ENCODE measurements at places on chromosomes 6 and 20. TPM values are rescaled to one million over a fixed set of nuclear protein-coding genes. Genes with fewer than 3 reads are reported as not detected.

DNA sequence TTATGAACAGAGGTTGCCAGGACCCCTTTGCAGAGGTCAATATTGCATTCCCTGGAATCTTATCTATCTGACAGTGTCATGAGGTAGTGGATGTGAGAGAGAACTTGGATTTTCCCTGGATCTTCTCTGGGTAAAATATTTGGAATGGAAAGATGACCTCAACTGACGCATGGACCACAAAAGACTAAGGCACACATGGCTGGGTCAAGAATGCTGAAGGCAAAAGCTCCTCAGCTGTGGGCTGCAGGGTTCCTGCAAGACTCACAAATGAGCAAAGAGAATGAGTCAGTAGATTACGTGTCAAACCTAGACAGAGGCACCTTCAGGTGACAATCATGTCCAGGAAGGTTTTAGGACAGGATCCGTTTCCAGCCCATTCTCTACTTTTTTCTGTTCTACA lies 484.0 kb downstream of the C6orf118 start:
- H3K27me3 ChIP-seq = no peaks in the 10 kb centered on the region
- H3K4me1 ChIP-seq = no peaks in the 10 kb centered on the region
- no peaks in the 10 kb centered on the region for H3K36me3 ChIP-seq
- H3K4me3 ChIP-seq = no peak overlapping the region
- no peak for DNase-seq
- H3K27ac ChIP-seq = no peak overlapping the region

Gene ANKRD66
- total RNA-seq = not detected

Gene HTR1E
- total RNA-seq = not detected

Gene POM121L2
- total RNA-seq = not detected

GRCh38 chr6:159464816-159465215 lies 228.2 kb downstream of the SOD2 start:
- no peaks in the 10 kb centered on the region for H3K36me3 ChIP-seq
- H3K4me3 ChIP-seq = no peak overlapping the region
- no peaks in the 10 kb centered on the region for H3K27me3 ChIP-seq
- H3K27ac ChIP-seq = no peak overlapping the region

Gene CEP85L
- 11.8 TPM for total RNA-seq

Gene ULBP2
- not detected for total RNA-seq

GRCh38 chr6:43734294-43734665 lies 35.7 kb upstream of the VEGFA start:
- H3K4me3 ChIP-seq = no peak overlapping the region
- DNase-seq = no peak
- H3K36me3 ChIP-seq = no peaks in the 10 kb centered on the region
- no peaks in the 10 kb centered on the region for H3K27me3 ChIP-seq
- no peak overlapping the region for H3K27ac ChIP-seq

GRCh38 chr6:142697922-142698321 lies 247.1 kb downstream of the HIVEP2 start:
- H3K27me3 ChIP-seq = no peaks in the 10 kb centered on the region
- no peak overlapping the region for H3K4me3 ChIP-seq
- peaks cover 27% of the 10 kb centered on the region for H3K4me1 ChIP-seq
- H3K36me3 ChIP-seq = no peaks in the 10 kb centered on the region
- no peak for DNase-seq
- H3K27ac ChIP-seq = no peak overlapping the region

DNA sequence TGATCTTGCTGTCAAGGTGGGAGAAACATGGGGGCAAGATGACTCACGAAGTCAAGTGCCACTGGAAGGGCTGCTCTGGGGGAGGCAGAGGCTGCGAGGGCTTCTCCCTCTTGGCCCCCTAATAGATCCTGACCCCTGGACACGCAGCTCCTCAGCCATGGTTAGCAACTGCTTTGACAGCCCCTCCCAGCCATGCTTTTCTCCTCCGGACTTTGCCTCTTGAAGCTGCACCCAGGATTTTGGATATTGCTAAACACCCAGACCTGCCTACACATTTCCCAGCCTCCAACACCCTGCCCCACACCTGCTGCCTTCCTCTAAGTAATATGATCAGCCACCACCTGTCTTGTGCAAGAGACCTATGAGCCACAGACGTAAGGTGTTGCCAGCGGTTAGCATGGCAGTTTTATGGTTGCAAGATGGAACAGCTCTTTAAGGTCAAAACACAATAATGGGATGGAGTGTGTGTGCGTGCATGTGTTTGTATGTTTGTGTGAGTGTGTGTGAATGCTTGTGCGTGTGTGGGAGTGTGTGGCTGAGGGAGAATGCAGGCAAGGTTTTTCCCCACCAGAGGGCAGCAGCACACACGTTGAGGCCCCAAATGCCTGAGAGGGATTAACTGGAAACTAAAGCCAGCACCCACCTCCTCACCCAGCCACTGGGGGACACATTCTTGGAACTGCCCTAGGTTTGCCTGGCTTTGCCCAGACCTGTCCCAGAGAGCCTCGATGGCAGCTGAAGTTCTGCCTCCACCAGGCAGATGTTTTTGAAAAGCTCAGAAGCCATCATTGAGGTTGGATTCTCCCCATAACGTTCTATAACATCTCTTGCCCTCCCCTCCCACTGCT lies 2.5 kb downstream of the IP6K3 start:
- H3K36me3 ChIP-seq = no peaks in the 10 kb centered on the region
- peaks cover 38% of the 10 kb centered on the region for H3K4me1 ChIP-seq
- no peak overlapping the region for H3K4me3 ChIP-seq
- H3K27me3 ChIP-seq = no peaks in the 10 kb centered on the region

Gene MOXD1
- total RNA-seq = 16.0 TPM

- H3K27me3 ChIP-seq = no peaks in the 10 kb centered on the region
- H3K36me3 ChIP-seq = no peaks in the 10 kb centered on the region
- peak overlapping the region; percentile 54 for H3K27ac ChIP-seq
- H3K4me3 ChIP-seq = no peak overlapping the region
- peaks cover 43% of the 10 kb centered on the region for H3K4me1 ChIP-seq
Measured at GRCh38 chr20:19288636-19289035, 76.2 kb downstream of the SLC24A3 start.

- no peaks in the 10 kb centered on the region for H3K36me3 ChIP-seq
- H3K27me3 ChIP-seq = no peaks in the 10 kb centered on the region
- H3K4me3 ChIP-seq = peak overlapping the region; percentile 31
- no peak for DNase-seq
- H3K4me1 ChIP-seq = no peaks in the 10 kb centered on the region
- H3K27ac ChIP-seq = peak overlapping the region; percentile 48
Measured at GRCh38 chr6:10528158-10528981, 7.2 kb downstream of the GCNT2 start.

Gene ADGRF4
- 10.1 TPM for total RNA-seq

Gene LRRC1
- total RNA-seq = 52.5 TPM

DNA sequence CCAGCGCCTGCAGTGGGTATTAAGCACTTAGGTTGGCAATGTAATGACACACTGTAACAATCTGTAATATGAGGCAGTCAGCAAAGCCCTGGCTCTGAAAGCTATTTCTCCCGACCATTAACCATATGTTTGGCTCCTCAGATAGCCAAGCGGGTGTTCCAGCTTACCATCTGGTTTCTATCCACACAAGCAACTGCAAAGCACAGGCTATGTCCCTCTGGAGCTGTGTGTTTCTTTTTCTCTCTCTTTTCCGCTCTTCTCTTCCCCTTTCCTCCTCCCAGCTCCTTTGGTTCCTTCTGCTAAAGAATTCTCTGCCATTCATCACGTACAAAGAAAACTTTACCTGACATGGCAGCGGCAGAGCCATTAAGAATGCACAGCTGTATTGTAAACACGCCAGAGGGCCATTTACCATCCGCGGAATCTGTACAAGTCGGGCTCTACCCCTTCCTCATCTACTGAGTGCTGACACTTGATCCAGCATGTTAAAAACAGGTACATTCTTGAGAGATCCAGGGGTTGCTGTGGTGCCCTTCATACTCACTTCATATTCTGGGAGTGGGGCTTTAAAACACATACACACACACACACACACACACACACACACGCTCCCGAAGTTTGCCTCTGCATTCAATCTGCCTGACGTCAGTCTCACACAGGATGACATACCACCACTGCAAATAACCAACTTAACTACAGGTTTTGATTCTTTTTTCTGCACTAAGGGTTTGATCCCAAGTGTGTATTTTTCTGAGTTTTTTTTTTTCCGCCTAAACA lies 77.2 kb downstream of the BACH2 start:
- DNase-seq = no peak
- peak overlapping the region; percentile 85 for H3K27ac ChIP-seq
- H3K4me3 ChIP-seq = peak overlapping the region; percentile 14
- no peaks in the 10 kb centered on the region for H3K27me3 ChIP-seq
- H3K36me3 ChIP-seq = no peaks in the 10 kb centered on the region

DNA sequence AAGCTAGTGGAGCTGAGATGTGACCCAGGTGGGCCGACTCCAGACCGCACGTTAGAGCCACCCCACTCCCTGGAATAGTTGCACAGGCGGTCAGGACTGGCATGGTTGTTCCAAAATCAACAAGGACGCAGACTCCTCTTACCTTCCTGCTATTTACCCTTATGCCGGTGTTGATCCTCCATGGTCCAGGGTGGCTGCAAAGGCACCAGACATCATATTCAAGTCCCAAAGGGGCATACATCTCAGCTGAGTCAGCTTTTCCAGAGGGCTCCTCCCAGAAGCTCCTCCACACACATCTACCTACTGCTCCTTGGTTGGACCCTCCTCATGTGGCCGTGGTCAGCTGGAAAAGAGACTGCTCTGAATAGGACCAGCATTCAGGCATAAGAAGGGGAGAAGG lies 112.2 kb downstream of the SYCP2 start:
- H3K4me1 ChIP-seq = peaks cover 15% of the 10 kb centered on the region
- H3K36me3 ChIP-seq = no peaks in the 10 kb centered on the region
- no peak overlapping the region for H3K4me3 ChIP-seq
- DNase-seq = no peak
- no peaks in the 10 kb centered on the region for H3K27me3 ChIP-seq

Gene TMEM151B
- 0.49 TPM for total RNA-seq

DNA sequence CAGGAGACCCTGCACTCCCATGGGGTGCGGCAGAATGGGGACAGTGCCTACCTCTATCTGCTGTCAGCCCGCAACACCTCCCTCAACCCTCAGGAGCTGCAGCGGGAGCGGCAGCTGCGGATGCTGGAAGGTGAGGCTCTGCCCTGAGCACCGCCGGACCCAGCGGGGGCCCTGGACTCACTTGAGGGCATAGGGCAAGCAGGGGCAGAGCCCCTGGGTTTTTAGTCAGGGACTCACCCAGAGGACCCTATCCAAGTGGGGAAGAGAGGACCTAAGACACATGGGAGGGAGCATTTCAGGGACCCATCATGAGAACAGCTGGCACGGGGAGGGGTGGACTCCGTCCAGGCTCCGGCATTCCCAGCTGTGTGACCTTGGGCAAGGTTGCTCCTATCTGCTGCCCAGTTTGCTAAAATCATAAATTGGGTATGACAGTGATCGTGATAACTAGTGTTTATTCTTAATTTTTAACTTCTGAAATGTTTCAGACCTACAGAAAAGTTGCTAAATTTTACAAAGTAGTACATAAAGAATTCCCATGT lies 9.8 kb downstream of the RBCK1 start:
- no peak overlapping the region for H3K4me3 ChIP-seq
- H3K4me1 ChIP-seq = peaks cover 7% of the 10 kb centered on the region
- H3K36me3 ChIP-seq = no peaks in the 10 kb centered on the region
- H3K27ac ChIP-seq = no peak overlapping the region
- H3K27me3 ChIP-seq = no peaks in the 10 kb centered on the region
- DNase-seq = no peak

Gene C20orf202
- not detected for total RNA-seq

GRCh38 chr6:20146291-20146690 lies 66.0 kb downstream of the MBOAT1 start:
- no peaks in the 10 kb centered on the region for H3K4me1 ChIP-seq
- H3K4me3 ChIP-seq = no peak overlapping the region
- DNase-seq = no peak
- H3K36me3 ChIP-seq = peaks cover 16% of the 10 kb centered on the region

DNA sequence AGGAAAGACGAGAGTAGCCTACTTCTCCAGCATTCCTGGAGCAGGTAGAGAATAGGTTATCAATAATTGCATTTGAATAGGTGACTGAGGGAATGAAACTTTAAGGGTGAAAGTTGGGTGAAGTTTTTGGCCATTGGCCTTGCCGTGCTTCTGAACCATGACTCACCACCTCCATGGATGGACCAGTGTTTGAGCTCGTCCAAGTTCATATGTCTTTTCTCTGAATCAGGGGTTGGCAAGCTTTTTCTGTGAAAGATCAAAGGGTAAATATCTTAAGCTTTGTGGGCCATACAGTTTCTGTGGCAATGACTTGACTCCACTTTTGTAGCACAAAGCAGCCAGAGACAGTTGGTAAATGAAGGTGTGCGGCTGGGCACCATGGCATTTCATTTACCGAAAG lies 31.8 kb downstream of the SNRNP48 start:
- peaks cover 11% of the 10 kb centered on the region for H3K4me1 ChIP-seq
- no peaks in the 10 kb centered on the region for H3K27me3 ChIP-seq
- DNase-seq = no peak
- no peak overlapping the region for H3K4me3 ChIP-seq

DNA sequence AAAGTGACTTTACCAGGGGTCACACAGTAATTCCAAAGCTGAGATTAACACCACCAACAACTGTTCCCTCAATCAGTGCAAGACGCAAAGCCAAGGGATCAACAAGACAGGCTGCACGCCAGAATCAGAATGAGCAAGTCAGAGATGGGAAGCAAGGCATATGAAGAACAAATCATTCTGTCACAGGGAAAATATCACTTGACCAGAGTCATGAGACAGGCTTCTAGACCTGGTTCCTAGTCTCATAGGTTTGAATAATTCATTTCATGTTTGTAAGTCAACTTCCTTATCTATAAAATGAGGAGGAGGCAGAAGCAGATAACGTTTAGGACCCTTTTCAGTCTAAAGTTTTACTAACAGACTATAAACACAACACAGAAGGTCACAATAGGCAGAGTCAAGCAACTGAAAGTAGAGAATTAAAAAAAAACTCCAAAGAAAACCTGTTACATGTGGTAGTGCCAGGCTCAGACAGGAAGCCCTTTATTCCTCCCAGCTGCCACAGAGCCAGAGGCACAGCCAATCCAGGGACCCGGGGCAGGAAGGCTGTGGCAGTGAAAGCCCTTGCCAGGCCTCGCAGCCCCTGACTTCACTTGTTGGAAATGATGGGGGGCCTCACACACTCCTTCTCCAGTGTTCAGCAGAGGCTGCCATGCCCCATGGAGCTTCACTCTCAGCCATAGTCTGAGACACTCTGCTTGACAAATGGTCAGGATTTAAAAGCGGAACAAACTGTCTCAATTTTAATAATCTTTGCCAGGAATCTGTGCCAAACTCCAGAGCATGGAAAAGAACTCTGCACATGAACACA lies 29.2 kb upstream of the DST start:
- H3K4me1 ChIP-seq = peaks cover 58% of the 10 kb centered on the region
- no peak for DNase-seq
- H3K36me3 ChIP-seq = no peaks in the 10 kb centered on the region
- H3K27me3 ChIP-seq = no peaks in the 10 kb centered on the region
- H3K27ac ChIP-seq = peak overlapping the region; percentile 56

- no peak for DNase-seq
- H3K4me1 ChIP-seq = no peaks in the 10 kb centered on the region
- no peaks in the 10 kb centered on the region for H3K36me3 ChIP-seq
- H3K27ac ChIP-seq = no peak overlapping the region
Measured at GRCh38 chr6:83057705-83058321, 7.8 kb downstream of the UBE3D start.

GRCh38 chr6:147392917-147393625 lies 115.4 kb upstream of the SAMD5 start:
- no peak overlapping the region for H3K27ac ChIP-seq
- no peaks in the 10 kb centered on the region for H3K27me3 ChIP-seq
- DNase-seq = no peak
- no peaks in the 10 kb centered on the region for H3K36me3 ChIP-seq

Gene OVOL2
- total RNA-seq = 9.3 TPM

Gene NRN1
- 9.8 TPM for total RNA-seq

Gene TRIM15
- not detected for total RNA-seq

All from vagina (tissue), 2 donors.